CD4-positive, alpha-beta memory T cell (primary cell): ENCODE measurements at places on chromosomes 1 and 21. TPM values are rescaled to one million over a fixed set of nuclear protein-coding genes. Genes with fewer than 3 reads are reported as not detected.

- H3K4me3 ChIP-seq: no peak overlapping the region
- no peak overlapping the region for H3K27ac ChIP-seq
- H3K27me3 ChIP-seq: no peaks in the 10 kb centered on the region
These were observed 19.1 kb downstream of the UCHL5 start for GRCh38 chr1:193040011-193040410.

Gene CRYAA
- not detected for total RNA-seq

Gene GADD45A
- total RNA-seq: 25.3 TPM

Gene SLC25A24
- 19.1 TPM for total RNA-seq

Gene PDPN
- total RNA-seq: not detected

DNA sequence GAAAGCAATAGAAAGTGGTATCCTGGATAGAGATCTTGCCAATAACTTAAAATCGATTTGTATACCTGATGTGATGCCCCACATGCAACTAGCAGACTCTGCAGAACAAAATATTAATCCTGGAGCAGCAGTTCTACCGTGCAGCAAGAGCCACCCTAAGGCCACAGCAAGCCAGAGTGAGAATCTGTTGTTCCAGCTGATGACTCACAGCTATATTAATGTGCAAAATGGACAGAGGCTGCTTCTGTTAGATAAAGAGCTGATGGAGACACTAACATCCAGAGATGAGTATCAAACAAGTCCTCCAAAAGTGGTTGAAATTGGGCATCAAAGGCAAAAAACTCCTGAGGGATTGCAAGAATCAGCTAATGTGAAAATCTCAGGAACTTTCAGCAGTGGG is 127.8 kb downstream of the MACF1 start:
- peaks cover 16% of the 10 kb centered on the region for H3K4me1 ChIP-seq
- peaks cover 63% of the 10 kb centered on the region for H3K36me3 ChIP-seq
- no peaks in the 10 kb centered on the region for H3K27me3 ChIP-seq

- H3K27me3 ChIP-seq: peaks cover under 1% of the 10 kb centered on the region
- no peak overlapping the region for H3K27ac ChIP-seq
- no peak overlapping the region for H3K4me3 ChIP-seq
- no peaks in the 10 kb centered on the region for H3K4me1 ChIP-seq
- no peak for DNase-seq
These were observed 2.9 kb upstream of the KIF17 start for GRCh38 chr1:20720631-20721091.
